Activated T-cell treated with anti-CD3 and anti-CD28 coated beads, Interleukin-2, amount 50 U/mL, for 1 hour (primary cell): ENCODE measurements at places on chromosomes 7 and 10.
A peak's percentile ranks its signal among the peaks of the same experiment; 100 is the strongest.

GRCh38 chr10:29861811-29862505, 197.4 kb downstream of the JCAD start:
- DNase-seq = no peak

DNA sequence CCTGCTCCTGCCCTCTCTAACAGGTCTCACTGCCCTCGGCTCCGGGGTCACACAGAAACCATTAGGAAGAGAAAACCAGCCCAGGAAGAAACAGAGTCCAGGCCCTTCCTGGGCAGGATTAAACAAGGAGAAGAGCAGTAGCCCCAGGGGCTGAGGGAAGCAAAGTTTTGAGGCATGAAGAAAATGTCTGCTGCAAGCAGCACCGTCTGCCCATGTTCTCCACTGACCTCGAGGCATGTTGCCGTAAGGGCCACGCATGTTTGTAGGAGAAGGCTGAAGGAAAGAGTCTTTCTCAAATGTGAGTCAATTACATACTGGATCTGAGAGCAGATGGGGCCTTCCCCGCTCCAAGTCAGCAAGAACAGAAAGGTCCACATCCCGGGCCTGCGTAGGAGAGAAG, 4.2 kb downstream of the ZNF746 start:
- no peak for DNase-seq

DNA sequence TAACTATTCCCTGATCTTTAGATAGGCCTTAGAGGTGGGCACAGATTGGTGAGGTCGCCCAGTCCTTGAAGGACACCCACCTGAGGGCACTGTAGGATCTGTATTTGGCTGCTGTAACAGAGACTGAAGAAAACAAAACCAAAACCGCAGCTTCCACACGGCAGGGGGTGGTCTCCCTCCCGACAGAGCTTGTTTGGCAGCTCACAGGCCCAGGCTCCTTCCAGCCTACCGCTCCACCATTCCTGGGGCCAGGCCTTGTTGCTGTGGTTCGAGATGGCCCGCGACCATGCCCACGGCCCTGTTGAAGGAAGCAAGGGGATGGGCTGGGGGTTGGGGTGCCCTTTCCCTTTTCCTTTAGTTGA, 30.4 kb downstream of the ZNF783 start:
- no peak for DNase-seq

DNA sequence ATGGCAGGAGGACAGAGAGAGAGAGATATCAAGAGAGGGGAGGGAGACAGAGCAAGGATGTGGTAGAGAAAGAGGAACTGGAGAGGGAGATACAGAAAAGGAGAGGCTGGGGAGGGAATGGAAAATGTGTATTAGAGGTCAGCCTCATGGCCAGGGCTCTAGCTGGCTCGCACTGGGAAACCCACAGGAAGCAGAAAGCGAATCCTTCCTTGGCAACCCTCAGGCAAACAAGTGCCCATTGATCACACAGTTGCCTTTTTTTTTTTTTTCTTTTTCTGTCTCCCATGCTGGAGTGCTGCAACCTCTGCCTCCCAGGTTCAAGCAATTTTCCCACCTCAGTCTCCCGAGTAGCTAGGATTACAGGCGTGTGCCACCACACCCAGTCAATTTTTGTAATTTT, 391.2 kb downstream of the TYW1 start:
- DNase-seq = no peak

DNA sequence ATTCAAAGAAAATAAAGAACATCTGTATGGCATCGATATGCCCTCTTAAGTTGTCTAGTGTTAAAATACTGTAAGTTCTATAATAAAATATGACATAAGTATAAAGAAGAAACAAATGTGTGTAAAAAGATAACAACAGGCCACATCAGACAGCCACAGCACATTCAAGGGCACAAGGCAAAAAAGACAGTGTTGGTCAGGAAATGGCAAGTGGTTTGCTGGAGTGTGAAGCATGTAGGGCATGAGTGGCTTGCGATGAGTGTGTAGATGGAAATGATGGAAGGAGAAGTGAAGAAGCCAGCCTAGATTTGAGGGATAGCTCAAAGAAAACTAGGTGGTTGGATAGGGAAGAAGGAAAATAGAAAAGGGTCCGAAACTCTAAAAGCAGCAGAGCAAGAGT, 341.6 kb downstream of the CRPPA start:
- no peak for DNase-seq

DNA sequence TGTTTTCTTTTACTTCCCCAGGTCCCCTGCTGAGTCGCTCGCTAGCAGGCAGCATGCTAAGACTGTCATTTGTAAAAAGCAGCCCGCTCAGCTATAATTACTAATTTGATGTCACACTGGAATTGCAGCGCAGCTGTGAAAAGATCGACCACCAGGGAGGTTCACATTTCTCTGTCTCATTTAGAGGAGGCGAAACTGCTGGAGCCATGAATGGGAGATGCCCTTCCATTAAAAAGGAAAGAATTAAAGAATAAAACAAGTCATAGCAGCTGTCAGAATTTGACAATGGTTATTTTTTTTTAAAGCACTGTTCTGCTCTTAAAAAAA, 153.5 kb downstream of the PIP4K2A start:
- no peak for DNase-seq

- DNase-seq = peak; percentile 34
These were observed 10.6 kb downstream of the LRIT2 start for GRCh38 chr10:84214612-84215235.

DNA sequence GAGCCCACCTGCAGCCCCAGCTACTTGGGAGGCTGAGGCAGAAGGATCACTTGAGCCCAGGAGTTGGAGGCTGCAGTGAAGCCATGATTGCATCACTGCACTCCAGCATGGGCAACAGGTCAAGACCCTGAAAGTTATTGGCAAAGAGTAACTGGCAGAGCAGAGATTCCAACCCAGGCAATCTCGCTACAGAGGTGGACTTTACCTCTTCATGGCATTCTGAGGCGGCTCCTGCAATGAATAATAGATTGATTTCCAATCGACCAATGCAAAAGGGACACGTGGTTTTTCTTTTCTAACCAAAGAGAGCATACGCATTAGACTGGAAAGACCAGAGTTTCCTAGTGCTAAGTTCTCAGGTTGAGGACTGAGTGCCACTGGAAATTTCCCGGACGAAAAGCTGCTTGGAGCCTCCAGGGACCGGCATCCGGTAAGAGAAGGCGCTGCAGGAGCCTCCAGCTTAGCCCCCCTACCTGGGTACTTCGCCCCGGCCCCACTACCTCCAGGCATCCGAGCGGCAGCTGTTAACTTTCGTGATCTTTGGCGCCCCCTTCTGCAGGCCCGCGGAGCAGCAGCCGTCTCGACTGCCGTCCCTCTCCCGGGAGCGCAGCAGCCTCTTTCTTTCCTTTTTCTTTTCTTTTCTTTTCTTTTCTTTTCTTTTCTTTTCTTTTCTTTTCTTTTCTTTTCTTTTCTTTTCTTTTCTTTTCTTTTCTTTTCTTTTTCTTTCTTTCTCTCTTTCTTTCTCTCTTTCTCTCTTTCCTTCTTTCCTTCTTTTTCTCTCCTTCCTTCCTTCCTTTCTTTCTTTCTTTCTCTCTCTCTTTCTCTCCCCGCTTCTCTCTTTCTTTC, 4.1 kb downstream of the MBLAC1 start:
- peak; percentile 89 for DNase-seq

GRCh38 chr7:78746301-78746700, 707.2 kb downstream of the MAGI2 start:
- no peak for DNase-seq

- no peak for DNase-seq
These were observed 105.5 kb upstream of the FAM3C start for GRCh38 chr7:121501566-121501965.

DNA sequence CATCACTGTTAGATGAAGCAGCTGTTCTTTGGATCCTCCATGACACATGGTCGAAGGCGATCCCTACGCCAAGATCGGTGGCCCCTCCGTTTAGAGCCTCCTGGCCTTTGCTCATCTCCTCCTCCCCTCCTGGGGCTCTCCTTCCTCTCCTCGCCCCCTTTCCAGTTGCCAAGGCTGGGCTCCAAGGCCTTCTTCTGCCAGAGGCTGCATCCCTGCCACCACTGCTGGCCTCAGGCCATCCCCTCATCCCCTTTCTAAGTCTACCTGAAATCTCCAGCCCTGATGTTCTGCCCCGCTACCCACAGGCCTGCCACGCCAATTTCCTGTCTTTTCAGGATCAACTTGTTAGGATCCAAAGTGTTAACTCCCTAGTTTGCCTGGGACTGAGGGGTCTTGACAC, 265.1 kb upstream of the ZMIZ1 start:
- no peak for DNase-seq

GRCh38 chr7:824664-825063, 7.6 kb upstream of the SUN1 start:
- no peak for DNase-seq

DNA sequence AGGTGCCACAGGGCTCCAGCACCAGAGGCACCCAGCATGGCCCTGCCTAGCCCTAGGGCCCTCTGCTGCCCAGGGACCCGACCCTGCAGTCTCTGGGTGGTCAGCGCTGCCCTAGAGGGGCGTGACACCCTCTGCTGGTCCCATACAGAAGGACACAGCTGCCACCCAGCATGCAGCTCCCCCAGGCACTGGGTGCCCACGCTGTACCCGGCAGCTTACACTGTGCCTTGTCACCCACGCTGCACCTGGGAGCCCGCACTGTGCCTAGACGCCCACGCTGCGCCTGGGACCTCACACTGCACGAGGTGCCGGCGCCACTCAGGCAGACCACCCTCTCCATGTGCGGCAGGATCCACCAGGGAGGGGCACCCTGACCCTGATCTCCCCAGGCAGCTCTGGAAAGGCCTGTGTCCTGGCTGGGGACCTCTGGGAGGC, 55.2 kb downstream of the PWWP2B start:
- peak; percentile 52 for DNase-seq

DNA sequence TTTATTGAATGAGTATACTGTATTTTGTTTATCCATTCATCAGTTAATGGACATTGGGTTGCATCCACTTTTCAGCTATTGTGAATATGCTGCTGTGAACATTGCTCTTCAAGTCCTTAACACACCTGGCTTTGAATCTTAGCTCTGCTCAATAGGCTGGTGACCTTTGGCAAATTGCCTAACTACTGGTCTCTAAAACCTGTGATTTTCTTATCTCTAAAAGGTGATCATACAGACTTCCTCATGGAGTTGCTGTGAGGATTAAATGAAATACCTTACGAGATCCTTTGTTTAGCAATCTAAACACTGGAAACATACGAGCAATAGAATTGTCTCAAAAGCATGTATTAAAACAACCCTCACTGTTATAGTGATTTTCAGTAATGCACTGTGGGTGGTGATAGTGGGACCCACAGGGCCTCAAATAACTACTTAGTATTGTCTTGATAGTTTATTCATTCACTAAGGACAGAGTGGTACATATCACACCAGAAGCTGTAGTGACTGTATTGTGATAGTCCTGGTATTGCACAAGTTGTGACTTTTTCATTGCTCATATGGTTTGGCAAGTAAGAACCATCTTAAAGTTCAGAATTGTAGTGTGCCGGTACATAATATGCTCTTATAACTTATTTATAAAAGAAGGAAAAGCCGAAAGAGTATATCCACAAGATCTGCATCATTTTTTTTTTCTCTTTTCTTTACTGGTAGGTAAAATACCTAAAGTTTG, 257.6 kb downstream of the EXOC4 start:
- no peak for DNase-seq

DNA sequence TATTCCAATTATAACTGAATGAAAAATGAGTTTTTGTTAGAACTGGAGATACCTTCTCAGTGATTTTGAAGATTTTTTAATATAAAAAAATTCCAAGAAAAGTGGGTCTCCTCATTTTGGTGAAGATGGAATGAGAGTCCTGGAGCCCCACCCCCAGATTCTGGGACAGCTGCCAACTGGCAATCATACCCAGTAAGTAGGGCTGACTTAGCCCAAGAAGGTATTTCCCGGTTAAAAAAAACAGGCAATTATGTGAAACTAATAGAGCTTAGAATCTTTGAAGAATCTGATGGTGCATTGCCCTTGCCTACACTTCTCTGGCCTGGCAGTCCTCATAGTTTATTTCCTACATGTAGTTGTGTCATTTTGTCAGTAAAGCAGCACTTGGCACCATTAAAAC, 52.8 kb upstream of the VWDE start:
- no peak for DNase-seq

DNA sequence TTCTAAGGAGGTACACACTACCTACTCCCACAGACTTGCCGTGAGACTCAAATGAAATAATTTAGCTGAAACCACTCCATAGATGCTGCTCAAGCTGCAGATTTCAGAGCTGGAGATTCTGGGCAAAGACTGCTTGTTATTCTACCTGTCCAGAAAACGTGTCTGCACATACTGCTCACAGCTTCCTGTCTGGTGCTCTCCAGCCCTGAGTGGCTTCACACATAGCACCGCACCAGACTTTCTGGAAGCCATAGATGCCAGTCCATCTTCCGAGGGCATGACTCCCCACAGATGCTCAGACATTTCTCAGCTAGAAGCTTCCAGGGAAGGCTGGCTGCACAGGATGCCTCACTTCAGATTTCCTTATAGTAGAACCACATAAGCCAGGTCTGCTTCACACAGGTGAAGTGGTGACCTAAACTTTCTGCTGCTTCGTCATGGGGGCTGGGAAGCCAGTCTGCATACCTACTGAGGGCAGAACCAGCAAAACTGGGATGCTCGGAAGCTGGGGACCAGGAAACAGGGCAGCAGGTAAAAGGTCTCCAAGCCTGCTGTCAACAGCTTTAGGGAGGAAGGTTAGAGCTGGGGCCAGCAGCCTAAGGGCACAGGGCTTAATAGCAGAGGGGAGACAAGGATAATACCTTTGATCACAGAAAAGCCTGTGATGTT, 18.2 kb downstream of the CCDC6 start:
- no peak for DNase-seq

DNA sequence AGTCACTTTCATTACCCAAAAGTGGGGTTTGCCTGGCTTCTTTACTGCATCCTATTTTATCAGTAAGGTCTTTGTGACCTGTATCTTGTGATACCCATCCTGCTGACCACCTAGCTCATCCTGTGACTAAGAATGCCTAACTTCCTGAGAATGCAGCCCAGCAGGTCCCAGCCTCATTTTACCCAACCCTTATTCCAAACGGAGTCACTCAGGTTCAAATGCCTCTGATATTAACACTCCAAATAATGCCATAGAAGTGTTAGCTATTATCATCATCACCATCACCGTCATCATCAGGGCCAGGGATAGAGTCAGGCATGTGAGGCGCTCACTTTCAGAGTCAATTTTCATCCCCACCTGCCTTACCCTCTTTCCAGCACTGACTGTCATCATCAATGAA, 85.5 kb downstream of the SLC16A9 start:
- no peak for DNase-seq

DNA sequence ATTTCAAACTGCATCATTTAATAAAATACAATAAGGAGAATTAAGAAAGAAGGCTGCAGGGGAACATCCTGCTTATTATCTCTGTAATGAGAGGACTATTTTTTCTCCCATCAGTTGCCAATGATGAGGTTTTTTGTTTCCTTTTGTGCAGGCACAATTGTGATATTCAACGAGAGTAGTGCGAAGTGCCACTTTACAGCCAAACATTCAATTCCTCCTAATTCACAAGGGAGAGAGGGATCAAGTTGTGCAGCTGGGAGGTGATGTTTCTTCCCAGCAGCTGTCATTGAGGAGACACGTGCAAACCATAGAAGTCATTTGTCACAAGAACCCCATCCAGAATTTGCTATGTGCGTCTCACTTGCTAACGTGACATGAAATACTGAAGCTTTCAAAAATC, 81.6 kb upstream of the ICA1 start:
- no peak for DNase-seq

GRCh38 chr7:117572856-117573620, 93.2 kb downstream of the CFTR start:
- no peak for DNase-seq

GRCh38 chr10:11608159-11609013, 3.1 kb downstream of the USP6NL start:
- DNase-seq = no peak
